Activated CD8-positive, alpha-beta memory T cell treated with anti-CD3 and anti-CD28 coated beads, Interleukin-2, amount 10 ng/mL, durations not matched to agents 7 days and 5 days (primary cell): ENCODE measurements at places on chromosomes 7 and 10. TPM values are rescaled to one million over a fixed set of nuclear protein-coding genes. Genes with fewer than 3 reads are reported as not detected.

The TACC2 gene
- not detected for total RNA-seq

The FAM25A gene
- not detected for total RNA-seq

The CNPY1 gene
- total RNA-seq, result not detected

The PWWP2B gene
- total RNA-seq, result 6.9 TPM

The KCNH2 gene
- not detected for total RNA-seq

The IGF2BP3 gene
- 1.3 TPM for total RNA-seq

The ATRNL1 gene
- 0.35 TPM for total RNA-seq

The ELMO1 gene
- 101 TPM for total RNA-seq

The NUTM2A gene
- total RNA-seq, result 0.38 TPM

The LIPJ gene
- total RNA-seq, result not detected

The MRLN gene
- not detected for total RNA-seq

The OR2A25 gene
- not detected for total RNA-seq

The HGF gene
- total RNA-seq, result not detected

The RASSF4 gene
- 3.1 TPM for total RNA-seq

The CPEB3 gene
- total RNA-seq, result 3.8 TPM

The PDE1C gene
- total RNA-seq, result not detected

The GUSB gene
- 84.3 TPM for total RNA-seq

The CFAP70 gene
- 0.38 TPM for total RNA-seq

The ZNF117 gene
- total RNA-seq, result 3.6 TPM

The MMD2 gene
- not detected for total RNA-seq

The ITPRID1 gene
- total RNA-seq, result not detected

The CPA4 gene
- total RNA-seq, result not detected

The RBM20 gene
- 0.07 TPM for total RNA-seq

The GNAT3 gene
- not detected for total RNA-seq

The SMO gene
- total RNA-seq, result 0.07 TPM

The LRRN3 gene
- total RNA-seq, result 154 TPM

The PMPCB gene
- total RNA-seq, result 69.0 TPM

The PARP12 gene
- total RNA-seq, result 104 TPM

The TMEM196 gene
- not detected for total RNA-seq

The VSTM4 gene
- 0.16 TPM for total RNA-seq

The CHST15 gene
- not detected for total RNA-seq
